ENCODE measurements at places on chromosomes 5 and 9.

DNA sequence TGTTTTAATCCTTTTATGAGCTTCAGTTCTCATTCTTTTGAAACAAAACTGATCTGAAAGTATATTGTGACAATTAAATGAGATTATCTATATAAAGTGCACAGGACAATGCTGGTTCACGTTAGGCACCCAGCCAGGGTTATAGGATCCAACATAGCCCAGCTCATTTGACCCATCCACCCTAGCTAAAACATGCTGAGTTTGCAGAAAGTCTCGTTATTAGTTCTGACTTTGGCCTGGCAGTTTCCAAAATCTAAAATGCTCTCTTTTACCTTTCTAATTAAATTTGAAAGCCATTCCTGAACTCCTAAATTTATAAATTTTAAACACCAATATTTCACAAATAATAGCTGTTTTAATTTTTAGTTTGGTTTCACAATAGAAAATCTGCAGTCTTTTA, 131.9 kb upstream of the PTPRD start:
- DNase-seq = no peak

GRCh38 chr5:30749971-30750370, 443.5 kb upstream of the CDH6 start:
- no peak for DNase-seq

DNA sequence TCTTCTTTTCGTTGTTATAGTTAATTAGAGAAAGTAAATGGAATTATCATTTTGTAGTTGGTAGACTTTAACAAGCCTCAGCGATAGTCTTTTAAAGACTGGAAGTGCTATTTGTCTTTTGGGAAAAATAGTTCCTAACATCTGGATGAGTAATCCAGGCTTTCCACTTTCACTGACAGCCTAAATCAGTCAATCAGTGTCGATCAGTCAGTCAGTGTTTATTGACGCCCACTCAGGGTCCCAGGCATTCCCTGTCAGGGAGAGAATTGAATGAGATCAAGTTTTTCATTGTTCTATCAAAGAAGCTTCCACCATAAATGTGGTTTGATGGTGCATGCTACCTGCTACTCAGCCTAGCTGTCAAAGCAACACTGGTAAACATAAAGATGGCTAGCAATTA, 2.6 kb downstream of the ABL1 start:
- DNase-seq = no peak

DNA sequence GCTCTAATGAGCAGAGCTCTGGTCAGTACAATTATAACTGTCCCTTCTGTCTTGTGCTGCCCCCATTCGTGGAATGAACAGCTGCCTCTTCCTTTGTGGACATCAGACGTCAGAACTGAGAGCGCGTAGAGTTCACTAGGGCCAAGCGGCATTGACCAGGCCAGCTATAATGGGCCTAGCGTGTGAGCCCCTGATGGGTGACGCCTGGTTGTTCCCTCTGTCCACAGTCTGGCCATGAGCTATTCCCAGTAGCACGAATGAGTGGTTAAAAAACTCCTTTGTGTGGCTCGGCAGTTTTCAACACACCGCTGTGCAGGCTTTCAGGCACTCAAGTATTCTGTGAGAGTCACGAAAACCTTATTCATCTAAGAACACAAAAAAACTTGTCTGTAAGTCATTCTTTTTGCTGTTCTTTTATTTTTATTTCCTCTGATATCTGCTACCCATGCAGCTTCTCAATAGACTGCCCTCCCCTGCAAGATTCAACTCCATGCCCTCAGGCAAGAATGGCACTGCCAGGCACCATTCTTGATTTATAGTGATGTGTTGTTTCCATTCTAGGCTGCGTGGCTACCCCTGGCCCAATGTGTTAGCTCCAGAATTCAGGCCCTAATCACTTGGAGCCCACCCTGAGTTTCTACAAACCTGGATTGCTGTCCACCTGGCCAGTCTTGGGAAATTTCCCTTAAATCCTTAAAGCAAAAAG, 52.5 kb downstream of the ANKDD1B start:
- DNase-seq = no peak

- DNase-seq = no peak
These were observed 23.7 kb downstream of the CSNK1G3 start for GRCh38 chr5:123535648-123536047.

- no peak for DNase-seq
These were observed 438 bp upstream of the ARSI start for GRCh38 chr5:150303070-150303615.

DNA sequence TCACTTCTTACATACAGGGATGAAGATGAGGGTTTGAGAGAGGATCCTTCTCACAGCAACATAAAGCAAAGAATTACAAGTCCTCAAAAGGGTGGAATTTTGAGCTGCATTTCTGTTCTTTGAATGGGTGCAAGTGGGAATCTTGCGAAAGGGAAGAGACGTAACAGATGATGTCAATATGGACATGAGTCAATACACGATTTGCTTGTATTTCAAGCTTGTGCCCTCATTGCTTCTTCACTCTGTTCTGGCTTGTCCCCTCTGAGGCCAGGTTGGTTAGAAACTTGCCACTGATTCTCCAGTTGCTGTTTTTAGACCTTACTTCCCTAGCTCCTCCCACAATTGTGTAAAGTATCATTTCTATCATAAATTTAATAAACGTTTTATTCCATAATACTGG, 104.8 kb upstream of the CLINT1 start:
- no peak for DNase-seq

- DNase-seq = peak; percentile 72
These were observed 11.4 kb upstream of the PTGDS start for GRCh38 chr9:136965771-136966484.

- DNase-seq = no peak
These were observed 1032.7 kb downstream of the NR2F1-AS1 start for GRCh38 chr5:92548346-92548745.

DNA sequence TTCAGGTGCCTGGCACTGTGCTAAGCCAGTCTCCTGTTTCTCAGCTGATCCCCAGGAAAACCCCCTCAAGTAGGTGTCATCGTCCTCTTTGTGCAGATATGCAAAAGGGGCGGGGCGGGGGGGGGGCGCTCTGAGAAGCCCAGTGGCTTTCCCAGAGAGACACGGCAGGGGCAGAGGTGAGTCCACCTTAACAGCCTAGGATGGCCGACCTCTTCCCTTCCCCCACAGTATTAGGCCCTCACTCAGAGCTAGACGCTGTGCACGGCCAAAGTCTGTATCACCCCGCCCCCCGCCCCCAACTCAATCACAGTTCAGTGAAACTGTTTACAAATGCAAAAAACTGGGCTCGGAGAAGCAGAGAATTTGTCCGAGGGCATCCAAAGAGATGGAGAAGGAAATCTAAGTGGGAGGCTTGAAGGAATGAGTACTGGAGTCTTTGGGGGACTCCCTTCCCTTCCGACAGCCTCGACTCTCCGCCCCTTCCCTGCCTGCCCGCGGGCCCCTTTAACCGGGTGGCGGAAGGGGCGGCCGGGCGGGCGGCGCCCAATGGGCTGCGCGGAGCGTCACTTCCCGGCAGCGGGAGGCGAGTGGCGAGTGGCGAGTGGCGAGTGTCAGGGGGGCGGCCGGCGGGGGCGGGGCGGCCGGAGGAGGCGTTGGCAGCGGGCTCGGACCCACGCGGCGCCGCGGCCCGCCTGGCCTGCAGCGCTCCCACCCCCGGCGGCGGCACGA, at the start of gene ERGIC1:
TSS of gene ERGIC1 (plus strand) at position 566 of the 729 bp plus-strand sequence. CDS start at position 729, 163 bp downstream.
- DNase-seq = peak; percentile 79

DNA sequence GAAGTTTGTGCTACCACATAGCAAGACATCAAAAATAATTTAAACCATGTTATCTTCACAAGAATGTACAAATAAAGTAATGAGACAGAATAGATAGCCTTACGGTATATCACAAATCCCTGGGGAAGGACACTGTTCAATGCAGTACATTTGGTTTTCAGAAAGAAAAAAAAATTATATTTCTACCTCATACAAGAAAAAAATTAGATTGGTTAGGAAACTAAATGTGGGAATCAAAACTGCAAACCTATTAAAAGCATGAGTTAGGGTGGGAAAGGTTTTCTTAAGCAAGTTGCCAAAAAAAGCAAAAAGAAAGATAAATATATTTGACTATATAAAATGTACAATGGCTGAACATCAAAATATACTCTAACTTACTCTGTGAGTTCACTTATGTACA, 201.9 kb upstream of the NREP start:
- DNase-seq = no peak

DNA sequence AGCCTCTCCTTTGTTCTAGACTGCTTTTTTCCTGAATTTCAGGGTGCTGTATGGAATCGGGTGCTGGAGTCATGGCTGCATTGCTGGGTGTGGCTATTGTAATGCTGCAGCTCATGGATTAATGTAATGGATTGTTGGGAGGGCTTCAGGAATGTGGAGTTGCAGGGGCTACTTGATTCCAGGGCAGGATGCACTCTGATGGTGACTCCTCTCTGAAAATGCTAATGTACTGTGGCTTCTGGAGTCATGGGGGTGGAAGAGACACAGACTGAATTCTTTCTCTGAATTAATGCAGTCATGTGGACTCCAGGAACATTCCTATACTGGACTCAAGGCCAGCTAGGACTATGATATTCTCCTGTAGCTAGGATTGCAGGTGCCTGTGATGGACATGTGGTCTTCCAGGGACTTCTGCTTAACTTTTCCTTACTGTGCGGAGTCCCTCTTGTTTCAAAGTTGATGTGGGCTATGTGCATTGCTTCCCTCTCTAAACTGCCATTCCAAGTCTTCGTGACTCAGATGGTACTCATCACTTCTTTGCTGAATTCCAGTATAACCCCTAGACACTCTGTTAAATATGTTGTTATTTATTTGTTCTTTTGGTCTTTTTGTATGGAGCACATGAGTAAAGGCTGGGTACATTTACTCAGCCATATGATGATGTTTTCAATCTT, 396.2 kb downstream of the KCTD16 start:
- no peak for DNase-seq

DNA sequence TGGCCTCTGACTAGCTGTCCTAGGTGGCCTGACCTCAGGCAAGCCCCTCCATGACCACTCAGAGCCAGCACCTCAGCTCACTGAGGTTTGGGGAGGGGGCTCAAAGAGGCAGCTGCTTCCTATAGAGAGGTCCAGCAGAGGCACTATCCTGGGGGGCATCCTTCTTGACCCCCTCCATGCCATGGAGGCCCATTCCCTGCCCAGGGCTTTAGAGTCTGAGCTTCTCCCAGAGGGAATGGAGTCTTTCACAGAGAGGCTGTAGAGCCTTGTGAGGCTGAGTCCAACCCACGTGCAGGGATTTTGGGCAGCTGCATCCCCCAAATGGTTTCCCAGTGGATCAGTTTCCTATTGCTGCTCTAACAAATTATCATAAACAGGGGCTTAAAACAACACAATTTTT, 16.9 kb downstream of the IRF1 start:
- no peak for DNase-seq

GRCh38 chr9:33877727-33878489, 60.9 kb downstream of the UBE2R2 start:
- no peak for DNase-seq

- no peak for DNase-seq
These were observed 252.1 kb downstream of the TRIM32 start for GRCh38 chr9:116939161-116939560.

GRCh38 chr5:6117212-6117611, 261.1 kb downstream of the MED10 start:
- no peak for DNase-seq

DNA sequence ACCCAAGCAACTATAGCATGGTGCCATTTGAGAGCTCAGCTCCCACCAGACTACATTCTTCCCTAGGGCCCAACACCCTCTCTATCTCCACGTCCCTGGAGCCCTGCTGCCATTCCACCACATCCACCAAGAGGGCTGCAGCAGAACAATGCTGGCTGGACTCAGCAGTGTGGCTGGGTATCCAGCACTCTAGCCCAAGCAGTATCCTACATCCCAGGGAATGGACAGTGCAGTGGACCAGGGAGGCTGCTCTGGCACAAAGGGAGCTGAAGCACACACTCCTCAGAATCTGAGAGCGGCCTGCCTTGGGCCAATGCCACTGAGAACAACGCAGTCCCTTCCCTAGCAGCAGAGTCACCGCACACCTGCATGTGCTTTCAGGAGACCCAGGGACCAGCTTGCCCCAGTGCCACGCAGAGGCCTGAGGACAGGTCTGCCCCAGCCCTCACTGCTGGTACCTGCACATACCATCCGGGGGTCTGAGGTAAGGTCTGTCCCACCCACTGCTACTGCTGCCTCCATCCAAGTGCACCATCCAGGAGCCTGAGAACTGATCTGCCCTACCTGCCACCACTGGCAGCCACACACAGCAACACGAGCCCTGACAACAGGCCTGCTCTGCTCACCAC, 95.9 kb downstream of the ZDHHC21 start:
- no peak for DNase-seq

DNA sequence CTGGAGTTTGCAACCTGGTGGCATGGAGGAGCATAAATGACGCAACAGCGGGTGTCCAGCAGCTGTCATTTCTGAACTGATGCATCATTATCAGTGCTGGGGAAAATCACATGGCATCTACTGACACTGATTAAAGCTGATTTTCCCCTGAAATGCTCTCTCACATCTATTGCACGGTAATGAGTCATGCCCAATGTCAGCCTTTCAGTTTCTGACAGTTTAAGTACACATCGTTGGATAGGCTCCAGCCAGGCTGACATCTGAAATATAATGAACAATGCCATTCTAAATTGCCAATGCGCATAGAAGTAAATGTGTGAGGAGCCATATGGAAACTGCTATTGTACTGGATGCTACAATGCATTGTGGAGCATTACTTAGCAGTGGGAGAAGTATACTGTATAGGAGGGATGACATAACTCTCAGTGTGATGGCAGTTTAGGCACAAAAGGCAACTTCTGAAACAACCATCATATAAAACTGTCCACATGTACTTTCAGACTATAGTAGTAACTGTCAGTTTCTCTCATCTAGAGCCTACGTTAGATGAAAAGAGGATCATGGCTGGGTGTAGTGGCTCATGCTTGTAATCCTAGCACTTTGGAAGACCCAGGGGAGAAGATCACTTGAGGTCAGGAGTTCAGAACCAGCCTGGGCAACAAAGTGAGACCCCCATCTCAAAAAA, 389.3 kb upstream of the DMAC1 start:
- no peak for DNase-seq

- no peak for DNase-seq
These were observed 69.8 kb downstream of the EQTN start for GRCh38 chr9:27227192-27227591.

DNA sequence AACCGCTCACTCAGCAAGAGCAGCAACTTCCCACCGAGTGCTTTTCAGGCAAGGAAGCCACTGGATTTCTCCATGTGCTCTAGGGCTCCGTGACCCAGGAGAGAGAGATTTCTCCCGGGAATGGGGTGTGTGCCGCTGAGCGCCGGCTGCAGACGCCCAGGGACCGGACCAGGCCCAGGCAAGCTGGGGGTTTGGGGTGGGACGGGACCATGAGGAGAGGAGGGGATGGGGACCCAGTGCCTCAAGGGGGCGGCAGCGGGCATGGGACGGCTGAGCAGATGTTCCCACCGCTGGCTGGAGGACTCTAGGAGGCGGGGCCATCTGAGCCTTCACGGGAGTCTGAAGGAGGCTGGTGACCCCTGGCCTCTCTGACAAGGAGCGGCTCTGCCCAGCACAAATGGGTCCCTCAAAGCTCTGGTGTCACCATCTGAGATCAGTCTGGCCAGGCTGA, 8.5 kb downstream of the LCN9 start:
- no peak for DNase-seq

- DNase-seq = no peak
These were observed 79.0 kb downstream of the ADCY2 start for GRCh38 chr5:7474821-7475403.

All from CD4-positive, alpha-beta T cell treated with Interleukin-12 subunit alpha and Interleukin-12 subunit beta, for 1 hour (primary cell).